ENCODE measurements at places on chromosomes 2 and 18.

GRCh38 chr18:13464432-13465123, 246.0 kb downstream of the LDLRAD4 start:
- DNase-seq: peak; percentile 59

- DNase-seq: no peak
Measured at GRCh38 chr2:168087401-168087800, 160.0 kb downstream of the STK39 start.

- no peak for DNase-seq
Measured at GRCh38 chr18:63953811-63954210, 4.7 kb downstream of the HMSD start.

DNA sequence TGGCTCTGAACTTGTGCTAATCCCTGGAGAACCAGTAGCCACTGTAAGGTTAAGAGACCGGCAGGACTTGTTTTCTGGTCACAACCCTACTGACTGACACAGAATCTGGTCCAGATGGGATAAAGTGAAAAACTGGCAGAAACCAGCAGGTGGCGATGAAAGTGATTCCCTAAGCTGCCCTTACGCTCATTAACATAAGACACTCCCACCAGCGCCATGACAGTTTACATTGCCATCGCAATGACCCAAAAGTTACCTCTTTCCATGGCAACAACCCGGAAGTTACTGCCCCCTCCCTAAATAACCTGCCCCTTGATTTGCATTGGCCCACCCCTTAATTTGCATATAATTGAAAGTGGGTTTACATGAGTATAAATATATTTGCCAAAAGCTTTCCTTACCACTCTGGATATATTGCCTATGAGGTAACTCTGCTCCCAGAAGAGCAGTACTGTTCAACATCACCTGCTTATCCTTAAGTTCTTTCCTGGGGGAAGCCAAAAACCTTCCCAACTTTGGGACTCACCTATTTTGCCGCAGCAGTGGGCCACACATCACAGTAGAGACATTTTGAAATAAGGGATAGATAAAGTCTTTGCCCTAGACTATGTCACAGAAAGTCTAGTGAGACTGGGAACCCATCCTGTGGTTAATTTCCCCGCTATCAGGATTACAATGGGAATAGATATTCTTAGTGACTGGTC, 35.8 kb upstream of the AFF3 start:
- DNase-seq: no peak

DNA sequence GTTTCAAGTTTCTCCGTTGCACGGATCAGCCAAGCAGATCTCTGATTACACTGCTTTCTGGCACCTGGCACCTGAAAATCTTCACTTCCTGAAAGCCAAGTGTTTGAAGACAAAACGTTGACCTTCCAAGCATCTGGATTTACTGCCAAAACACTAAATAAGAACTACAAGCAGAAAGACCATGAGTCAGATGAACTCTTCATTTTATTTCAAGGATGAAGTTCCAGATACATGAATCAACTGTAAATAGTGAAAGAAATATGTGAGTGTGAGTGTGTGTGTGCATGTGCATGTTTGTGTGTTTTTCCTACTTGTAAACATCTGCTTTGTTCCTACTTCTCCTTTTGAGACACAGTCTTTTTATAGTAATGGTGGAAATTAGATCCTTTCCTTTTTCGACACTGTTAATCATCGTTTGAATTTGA, 60.0 kb upstream of the DTNA start:
- no peak for DNase-seq

GRCh38 chr2:112150447-112150846, 12.3 kb downstream of the FBLN7 start:
- no peak for DNase-seq

DNA sequence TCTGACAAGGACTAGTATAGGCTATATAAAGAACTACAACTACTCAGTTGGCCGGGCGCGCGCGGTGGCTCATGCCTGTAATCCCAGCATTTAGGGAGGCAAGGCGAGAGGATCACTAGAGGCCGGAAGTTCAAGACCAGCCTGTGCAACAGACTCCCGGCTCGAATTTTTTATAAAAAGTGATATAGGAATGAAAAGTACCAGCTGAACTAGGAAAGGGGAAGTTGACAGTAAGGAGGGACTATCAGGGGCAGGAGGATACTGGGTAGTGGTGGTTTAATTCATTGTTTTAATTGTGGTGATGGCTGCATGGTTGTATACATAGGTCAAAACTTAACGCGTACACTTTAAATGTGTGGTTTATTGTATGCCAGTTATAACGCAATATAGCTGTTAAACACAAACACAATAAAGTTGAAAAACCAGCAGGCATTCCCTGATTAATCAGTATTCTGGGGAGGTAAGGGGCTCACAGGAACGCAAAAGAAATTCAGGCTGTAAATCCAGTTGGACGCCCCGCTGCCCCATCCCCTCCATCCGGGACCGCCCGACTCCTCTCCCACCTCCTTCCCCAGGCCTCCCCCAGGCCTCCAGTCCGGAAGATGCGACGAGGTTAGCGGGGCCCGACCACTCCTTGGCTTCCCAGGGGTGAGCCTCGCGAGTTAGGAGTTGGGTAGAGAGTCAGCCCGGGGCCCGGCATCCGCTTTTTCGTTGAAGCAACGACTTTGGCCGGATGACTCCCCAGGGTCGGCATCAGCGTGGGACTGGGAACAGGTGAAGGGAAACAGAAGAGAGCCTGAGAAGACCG, 746 bp upstream of the POLR1B start:
- DNase-seq: no peak

DNA sequence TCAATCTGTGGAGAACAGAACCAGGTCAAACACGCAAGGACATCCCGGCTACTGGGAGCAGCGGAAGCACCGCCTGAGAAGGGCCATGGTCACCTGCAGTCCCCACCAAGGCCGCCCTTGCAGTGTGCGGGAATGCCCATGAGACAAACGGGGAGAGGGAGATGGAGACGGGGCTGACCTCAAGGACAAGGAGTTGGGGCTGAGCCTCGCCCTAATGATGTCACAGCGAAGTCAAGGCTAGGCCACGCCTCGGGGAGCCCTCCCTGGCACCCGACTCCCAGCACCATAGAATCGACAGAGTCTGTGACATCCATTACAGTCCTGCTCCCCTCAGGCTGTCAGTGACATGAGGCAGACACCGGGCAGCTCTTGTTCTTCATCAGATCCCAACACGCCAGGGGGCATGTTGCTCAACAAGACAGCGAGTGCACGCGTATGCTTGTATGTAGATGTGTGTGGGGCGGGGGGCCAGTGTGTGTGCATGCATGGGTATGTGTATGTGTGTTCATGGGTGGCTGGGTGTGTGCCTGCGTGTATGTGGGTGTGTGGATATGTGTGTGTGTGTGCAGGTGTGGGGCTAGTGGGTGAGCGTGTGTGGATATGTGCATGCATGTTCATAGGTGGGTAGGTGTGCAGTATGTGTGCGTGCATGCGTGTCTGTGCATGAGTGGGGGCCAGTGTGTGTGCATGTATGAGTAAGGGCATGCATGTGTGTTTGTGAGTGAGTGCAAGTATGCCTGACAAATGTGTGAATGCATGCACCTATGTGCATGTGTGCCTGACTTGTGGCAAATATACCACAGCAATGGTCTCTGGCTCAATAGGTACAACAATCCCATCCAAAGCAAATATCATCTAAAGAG, 57.0 kb downstream of the ANKMY1 start:
- no peak for DNase-seq

DNA sequence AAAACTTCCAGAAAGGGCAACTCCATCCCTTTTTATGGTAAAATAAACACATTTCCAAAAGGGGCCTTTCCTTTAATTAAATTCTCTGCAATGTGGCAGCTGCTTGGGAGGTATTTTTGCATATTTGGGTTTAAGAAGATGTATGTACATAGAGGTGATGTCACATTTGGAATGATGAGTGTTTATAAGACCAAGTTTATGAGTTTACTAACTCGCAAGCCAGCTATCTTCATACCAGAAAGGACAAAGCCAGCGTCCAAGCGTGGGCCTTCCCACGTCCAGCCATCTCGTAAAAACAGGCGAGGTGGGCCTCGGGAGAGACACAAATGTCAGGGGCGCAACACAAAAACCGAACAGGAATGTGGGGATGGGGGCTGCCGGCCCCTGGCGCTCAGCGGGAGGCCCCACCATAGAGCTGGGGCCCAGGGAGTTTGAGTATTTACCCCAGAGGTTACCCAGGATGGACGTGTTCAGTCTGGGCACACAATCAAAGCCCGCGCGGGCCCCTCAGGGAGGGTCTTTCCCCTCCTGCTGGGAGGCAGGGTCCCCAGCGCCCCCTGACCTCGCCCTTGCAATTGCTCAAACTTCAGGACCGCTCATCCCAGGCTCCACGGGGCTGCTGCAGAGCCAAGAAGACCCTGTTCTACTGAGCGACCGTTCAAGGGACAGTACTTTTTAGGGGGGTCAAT, 137.3 kb downstream of the TWIST2 start:
- DNase-seq: no peak
